ENCODE measurements at places on chromosomes 3 and 15. TPM values are rescaled to one million over a fixed set of nuclear protein-coding genes. Genes with fewer than 3 reads are reported as not detected.

DNA sequence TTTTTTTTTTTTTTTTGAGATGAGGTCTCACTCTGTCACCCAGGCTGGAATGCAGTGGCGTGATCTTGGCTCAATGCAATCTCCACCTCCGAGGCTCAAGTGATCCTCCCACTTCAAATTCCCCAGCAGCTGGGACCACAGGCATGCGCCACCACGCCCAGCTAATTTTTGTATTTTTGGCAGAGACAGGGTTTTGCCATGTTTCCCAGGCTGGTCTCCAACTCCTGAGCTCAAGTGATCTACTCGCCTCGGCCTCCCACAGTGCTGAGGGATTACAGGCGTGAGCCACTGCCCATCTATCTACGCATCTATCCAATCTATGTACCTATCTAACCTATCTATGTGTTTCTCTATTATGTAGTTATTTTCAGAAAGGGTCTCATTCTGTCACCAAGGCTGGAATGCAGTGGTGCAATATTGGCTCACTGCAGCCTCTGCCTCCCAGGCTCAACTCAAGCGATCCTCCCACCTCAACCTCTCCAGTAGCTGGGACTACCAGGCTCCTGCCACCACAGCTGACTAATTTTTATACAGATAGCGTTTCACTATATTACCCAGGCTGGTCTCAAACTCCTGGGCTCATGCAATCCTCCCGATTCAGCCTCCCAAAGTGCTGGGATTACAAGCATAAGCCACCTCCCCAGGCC, 20.2 kb upstream of the GPX1 start:
- no peak for DNase-seq

DNA sequence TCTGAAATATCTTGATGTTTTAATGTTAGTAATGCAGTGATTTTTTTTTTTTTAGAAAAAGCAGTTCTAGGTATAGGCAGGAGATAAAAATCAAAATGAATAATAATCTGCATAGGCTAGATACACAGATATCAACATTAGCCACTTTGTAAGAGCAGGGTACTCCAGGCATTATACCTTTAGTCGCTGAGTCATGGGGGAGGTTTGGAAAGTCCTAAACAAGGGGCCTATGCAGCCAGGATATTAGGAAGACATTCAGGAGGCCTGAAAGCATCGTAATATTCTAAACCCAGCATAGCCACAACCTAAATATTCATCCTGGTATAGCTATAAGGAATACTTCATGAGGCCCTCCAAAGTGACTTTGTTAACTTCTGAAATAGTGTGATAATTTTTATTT, 258.1 kb upstream of the NECTIN3 start:
- DNase-seq = no peak

DNA sequence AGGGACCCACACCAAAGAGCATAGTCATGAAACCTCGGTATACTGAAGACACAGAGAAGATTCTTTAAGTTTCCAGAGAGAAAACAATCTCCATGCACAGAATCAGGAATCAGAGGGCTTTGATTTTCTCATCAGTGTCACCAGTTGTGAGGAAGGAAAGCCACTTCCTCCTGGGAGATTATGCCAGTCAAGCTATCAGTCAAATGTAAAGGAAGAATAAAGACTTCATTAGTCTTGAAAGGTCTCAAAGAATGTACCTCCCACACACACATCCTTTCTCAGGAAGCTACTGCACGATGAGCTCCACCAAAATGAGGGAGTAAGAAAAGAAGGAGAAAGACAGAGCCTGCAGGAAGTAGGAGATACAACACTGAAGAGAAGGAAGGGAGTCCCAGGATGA, 486.3 kb downstream of the SHQ1 start:
- DNase-seq = no peak

Gene TRPM1
- polyA plus RNA-seq = 0.03 TPM

All from right lung (tissue), 10 donors.